GM12878 (cell line): ENCODE measurements at places on chromosomes 16 and 17. TPM values are rescaled to one million over a fixed set of nuclear protein-coding genes. Genes with fewer than 3 reads are reported as not detected.
A peak's percentile ranks its signal among the peaks of the same experiment; 100 is the strongest.

DNA sequence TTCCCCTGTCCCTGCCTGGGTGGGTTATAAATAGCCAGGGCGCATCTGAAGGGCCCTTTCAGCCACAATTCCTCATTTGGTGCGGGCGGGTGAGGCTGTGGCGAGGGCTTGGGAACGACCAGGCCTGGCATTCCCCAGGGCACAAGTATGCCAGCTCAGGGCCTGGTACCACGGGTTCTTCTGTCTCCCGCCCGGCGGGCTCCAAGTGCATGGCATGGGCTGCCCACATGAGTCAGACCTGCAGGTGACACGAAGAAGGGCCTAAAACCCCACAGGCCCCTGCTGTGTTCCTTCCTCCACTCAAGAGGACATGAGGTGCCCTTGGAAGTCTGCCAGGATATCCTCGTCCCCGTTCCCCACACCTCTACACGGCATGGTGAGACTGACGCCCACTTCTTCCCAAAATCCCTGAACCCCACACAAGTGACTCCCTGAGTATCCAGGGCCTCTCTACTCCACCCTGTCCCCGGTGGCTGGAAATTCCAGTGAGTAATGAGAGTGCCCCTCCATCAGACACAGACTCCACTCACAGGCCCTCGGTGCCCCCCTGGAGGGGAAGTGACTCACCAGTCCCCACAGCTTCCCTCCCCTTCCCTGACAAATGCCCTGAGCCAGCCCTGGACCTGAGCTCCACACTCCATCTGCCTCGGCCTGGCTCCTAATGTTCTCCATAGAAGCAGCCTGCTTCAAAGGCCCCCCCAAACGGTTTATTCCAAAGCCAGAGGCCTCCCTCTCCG, 68.8 kb downstream of the ABR start:
- DNase-seq, result no peak

- no peak for DNase-seq
These were observed 45.1 kb downstream of the FZD2 start for GRCh38 chr17:44602390-44602789.

GRCh38 chr17:49964769-49965523, 4.0 kb upstream of the DLX4 start:
- no peak for DNase-seq

- DNase-seq, result no peak
These were observed 36.8 kb downstream of the RPGRIP1L start for GRCh38 chr16:53666786-53667415.

GRCh38 chr17:66675991-66676371, 158.9 kb upstream of the CACNG5 start:
- no peak for DNase-seq

GRCh38 chr16:24255456-24256371, at the start of gene CACNG3:
Gene CACNG3, plus strand, starts transcription at chr16:24256335. Its CDS starts 420 bp downstream, at chr16:24256755.
- DNase-seq, result no peak

DNA sequence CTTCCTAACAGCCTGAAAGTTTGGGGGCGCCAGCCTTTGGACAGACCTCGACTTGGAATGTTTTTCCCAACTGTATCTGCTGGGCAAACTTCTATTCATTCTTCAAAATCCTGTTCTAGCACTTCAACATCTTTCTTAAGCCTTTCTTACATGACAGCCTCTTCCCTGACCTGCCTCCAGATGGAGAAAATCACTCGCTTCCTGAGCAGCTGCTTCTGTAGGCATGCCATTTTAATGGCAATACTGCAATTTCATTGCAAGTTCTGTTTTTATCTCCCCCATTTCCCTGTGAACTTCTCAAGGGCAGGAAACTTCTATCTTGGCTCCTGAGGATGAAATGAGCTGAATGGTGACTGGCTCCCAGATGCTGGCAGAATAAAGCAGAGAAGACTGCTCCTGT, 128.8 kb upstream of the ASIC2 start:
- no peak for DNase-seq

DNA sequence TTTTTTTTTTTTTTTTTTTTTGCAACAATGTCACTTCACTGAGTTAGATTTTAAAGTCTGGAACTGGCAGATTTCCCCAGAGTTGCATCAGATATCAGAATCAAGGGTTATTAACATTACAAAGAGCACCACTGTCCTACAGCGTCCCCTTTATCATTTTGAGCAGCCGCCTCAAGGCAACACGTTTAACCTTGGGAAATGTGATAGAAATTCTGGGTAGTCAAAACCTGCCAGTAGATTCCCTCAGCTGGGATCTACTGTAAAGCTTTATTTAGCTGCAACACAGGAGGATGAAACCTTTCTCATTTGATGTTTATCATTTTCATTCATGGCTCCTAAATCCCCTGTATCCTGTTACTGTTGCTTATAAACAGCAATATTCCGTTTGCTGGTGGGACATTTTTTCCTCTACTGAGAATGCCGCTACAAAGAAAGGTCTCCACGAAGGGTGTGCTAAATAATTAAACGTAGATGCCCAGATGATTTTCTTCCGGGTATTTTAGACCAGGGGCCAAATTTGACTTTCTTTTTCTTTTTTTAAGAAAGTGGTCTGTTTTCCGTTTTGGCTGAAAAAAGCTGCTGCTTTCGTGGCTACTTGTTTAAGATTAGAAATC, 436.1 kb upstream of the GOT2 start:
- DNase-seq, result no peak

DNA sequence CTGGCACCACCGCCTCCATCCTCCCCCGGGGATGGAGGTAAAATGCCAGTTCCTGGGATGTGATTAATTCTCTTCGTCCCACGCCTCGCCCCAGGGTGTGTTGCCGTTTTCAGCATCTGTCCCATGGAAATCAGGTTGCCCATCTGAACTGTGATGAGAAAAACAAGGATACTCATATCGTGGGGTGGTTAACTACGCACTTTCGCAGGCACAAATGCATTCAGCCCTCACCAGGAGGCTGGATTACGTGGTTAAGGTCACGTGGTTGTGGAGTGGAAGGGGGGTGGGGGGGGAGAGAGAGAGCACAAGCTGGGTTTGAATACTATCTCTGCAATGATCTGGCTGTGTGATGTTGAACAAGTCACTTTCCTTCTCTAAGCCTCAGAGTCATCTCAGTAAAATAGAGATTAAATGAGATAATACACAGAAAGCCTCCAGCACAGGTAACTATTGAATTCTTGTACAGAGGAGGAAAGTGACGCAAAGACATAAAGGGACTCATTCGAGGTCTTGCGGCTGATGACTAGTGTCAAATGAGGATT, 74.7 kb downstream of the BMERB1 start:
- no peak for DNase-seq

DNA sequence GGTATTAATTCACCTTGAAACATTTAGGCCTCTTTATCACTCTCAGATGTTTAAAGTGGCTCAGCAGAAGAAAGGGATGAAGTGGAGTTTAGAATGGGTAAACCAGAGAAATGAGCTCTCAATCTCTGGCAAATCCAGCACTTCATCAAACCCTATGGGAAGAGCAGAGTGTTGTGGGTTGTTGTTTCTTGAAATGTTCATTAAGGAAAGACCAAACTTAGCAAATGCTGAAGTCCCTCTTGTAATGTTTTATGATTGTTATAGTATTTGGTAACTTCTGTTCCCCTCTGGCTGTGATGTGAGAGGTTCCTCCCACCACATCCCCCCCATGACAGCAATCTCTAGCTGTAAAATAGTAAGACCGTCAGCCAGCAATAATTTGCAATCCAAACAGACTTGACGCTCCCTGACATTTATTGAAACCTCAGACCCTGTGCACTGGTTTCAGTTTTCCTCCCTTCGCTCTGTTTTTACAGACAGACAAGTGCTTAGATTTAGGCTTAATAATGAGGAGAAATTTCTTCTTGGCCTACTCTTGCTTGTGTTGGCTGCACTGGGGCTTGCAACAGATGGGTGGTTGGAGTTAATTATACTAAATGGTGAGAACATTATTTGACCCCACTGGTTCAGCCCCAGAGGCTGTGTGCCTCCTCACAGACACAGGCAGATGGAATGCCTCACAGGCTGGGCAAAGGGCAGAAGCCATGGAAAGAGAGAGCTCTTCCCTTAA, 609.4 kb upstream of the SOX9 start:
- DNase-seq, result no peak

GRCh38 chr16:27226976-27227705, 23.8 kb downstream of the KDM8 start:
- DNase-seq, result no peak

- DNase-seq, result no peak
These were observed 26.1 kb downstream of the RAP1GAP2 start for GRCh38 chr17:2822358-2822757.

- DNase-seq, result no peak
These were observed 251.3 kb downstream of the HS3ST3A1 start for GRCh38 chr17:13350466-13350865.

DNA sequence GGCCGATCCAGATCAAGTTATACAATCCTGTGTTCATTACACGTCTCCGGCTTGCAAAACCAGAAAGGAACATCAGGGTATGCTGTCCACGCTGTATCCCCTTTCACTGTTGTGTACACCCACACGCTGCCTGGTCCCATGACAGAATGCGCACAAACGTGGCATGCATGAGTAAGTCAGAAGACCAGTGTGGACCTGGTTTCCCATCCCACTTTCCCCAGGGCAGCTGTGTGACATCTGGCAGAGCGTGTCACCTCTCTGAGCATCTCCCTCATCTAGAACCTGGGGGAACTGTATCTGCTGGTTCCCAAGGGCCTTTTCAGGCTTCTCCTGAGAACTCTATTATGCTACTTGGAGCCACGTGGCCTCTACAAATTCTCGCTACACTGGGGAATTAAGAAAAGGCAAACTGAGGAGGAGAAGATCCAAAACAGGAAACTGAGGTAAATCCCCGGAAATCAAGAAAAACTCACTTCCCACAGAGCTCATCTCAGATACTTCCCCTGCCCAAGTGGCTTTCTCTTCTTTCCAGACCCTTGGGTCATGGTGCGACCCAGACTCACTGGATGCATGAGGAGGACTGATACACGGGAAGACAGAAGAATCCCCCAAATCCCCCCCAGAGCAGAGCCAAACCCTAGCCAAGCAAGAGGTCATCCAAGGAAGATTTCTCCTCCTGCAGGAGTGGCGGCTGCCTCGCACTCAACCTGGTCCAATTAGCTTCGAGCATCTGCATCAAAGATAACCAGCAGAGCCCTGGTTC, 139.3 kb downstream of the GAS7 start:
- peak; percentile 56 for DNase-seq

DNA sequence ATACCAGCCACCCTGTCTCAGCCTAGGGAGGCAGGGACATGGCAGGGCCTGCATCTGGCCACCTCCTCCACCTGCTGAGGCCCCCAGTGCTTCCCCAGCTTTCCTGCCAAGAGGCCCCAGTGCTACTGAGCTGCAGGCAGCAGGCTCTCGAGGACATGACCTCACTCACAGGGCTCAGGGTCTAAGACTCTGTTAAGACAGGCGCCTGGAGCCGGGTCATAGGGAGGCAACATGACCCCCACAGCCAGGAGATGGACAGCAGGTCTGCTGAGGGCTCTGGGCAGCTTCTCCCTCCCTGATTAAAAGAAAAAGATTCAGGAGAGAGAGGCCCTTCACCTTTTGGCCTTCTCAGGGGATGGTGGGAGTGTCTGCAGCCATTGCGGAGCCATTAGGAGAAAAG, 23.2 kb upstream of the FASN start:
- DNase-seq, result no peak

DNA sequence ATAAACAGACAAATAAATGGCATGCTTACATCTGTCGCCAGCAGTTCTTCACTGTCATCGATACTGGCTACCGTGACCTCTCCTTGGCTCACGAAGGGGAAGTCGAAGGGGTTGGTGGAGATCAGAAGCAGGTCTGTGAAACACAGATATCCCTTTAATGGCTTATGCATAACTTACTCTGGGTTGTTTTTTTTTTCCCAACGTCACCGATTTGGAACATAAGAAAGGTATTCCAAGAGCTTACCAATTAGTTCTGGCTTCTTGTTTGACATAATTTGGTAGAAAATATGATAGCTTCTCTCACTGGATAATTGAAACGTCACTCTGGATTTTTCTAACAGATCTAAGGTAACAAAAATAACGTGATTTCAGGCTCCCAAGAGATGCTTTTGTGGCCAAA, 18.2 kb downstream of the MYH13 start:
- DNase-seq, result no peak

- no peak for DNase-seq
These were observed 759 bp upstream of the PAM16 start for GRCh38 chr16:4351880-4352279.

DNA sequence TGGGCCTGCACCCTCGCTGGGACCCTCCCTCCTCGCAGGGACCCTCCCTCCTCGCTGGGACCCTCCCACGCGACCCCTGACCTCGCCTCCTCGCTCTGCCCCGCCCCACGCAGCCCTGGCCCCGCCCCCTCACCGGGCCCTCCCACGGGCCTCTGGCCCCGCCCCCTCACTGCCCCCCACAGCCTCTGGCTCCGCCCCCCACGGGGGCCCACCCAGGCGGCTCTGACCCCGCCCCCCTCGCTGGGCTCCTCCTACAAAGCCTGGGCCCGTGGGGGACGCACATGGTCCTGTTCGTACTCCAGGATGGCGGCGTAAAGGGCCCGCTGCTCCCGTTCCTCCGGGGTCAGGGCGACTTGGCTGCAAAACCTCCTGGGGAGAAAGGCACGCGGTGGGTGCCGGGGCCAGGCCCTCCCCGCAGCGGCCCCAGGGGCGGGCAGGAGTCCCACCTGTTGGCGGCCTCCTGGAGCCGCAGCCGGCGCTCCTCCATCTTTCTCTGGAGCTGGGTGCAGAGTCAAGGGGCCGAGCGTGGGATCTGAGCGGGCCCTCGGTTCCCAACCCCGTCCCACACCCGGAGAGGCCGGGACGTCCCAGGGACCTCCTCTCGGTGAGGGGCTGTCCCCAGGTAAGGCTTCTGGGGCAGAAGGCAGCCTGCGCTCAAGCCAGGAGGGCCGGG, 9.0 kb downstream of the VPS9D1 start:
- DNase-seq, result no peak

- DNase-seq, result no peak
These were observed 19.7 kb upstream of the MEIOC start for GRCh38 chr17:44636562-44636961.

DNA sequence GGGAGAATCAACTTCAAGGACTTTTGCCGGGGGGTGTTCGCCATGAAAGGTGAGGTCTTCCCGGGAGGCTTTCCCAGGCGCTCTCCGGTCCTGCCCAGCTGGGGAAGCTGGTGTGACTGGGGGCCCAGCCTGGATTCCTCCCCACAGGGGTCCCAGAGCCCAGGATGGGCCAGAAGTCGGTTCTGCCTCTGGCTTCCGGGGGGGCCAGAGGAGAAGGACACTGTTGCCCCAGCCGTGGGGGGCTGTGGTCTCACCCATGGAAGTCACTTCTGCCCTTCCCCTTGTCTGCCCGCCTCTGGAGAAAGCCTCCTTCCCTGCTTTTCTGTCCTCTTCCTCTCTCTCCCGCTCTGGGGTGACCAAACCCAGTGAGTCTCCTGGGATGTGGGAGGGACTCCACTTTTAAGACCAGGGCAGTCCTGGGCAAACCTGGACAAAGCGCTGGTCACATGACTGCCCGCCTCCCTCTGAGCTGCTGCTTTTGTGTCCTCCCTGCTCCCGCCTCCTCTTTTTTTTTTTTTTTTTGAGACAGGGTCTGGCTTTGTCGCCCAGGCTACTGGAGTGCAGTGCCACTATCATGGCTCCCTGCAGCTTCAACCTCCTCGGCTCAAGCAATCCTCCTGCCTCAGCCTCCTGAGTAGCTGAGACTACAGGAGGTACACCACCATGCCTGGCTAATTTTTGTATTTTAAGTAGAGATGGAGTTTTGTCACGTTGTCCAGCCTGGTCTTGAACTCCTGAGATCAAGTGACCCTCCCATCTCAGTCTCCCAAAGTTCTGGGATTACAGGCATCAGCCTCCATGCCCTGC, 40.6 kb downstream of the RAB11FIP4 start:
- no peak for DNase-seq

Gene HS3ST3A1
- 0.21 TPM in 1 of 2 replicates, not detected in the other for total RNA-seq

Gene RND2
- not detected in 2 replicates for total RNA-seq

Gene GSG1L
- not detected in 2 replicates for total RNA-seq

Gene SLC35G6
- not detected in 2 replicates for total RNA-seq

Gene SAMD14
- total RNA-seq, result 1.3 and 1.7 TPM in 2 replicates

Gene SOST
- total RNA-seq, result not detected in 2 replicates
